CD4-positive, alpha-beta T cell treated with Interleukin-6 for 4 hours (primary cell): ENCODE measurements at places on chromosomes 6 and 20.

GRCh38 chr6:15437090-15437635 is 191.3 kb downstream of the JARID2 start:
- DNase-seq = no peak

DNA sequence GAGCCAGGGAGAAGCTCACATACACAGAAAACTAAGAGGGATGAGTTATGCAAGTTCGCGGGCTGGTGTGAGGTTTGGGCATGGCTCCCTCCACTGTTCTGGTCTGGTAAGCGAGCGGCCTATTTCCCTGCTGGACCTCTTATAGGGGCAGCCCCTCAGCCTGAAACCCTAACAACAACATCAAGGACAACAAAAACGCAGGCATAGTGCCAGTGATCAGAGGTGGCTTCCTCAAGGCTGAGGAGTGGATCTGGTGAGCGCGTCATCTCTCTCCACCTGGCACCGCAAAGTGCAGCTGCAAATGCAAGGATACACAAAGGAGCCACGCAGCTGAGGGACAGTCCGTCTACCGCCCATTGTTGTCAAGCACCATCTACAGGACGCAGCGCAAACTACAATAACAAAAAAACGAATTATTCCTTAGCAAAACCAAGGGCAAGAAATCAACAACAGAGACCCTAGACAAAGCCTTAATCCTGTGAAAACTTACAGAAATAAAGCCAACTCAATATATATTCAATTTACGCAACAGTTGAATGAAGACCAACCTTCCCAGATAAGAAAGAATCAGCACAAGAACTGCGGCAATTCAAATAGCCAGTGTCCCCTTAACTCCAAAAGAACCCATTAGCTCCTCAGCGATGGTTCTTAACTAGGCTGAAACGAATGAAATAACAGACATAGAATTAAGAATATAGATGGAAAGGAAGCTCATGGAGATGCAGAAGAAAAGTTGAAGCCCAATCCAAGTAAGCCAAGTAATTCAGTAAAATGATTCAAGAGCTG is 9.2 kb upstream of the DEFB110 start:
- no peak for DNase-seq

DNA sequence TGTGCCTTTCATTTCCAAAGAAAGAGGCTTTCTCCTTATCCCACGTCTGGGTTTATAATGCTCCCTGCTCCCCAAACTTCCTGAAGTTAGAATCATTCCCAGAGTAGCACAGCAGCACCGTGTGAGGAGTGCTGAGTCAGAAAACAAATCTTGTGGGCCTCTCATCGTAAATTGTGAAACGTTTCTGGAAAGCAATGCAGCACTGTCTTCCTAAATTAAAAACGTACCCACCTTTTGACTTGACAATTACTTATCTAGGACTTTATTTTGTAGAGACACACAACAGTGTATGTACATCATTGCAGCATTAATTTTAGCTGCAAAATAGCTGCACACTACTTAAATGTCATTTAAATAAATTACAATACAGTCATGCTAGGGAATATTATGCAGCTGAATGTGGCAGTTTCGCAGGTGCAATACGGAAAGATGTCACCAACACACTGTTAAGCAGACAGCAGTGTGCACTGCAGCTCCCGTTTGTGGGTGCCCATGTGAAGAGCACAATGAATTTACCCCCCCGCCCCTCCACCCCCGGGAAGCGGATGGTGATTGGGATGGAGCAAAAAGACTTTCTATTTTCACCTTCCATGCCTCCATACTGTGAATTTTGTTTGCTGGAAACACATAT is 30.8 kb downstream of the RRBP1 start:
- DNase-seq = no peak

GRCh38 chr6:85388531-85388930 is 61.4 kb upstream of the NT5E start:
- DNase-seq = no peak

DNA sequence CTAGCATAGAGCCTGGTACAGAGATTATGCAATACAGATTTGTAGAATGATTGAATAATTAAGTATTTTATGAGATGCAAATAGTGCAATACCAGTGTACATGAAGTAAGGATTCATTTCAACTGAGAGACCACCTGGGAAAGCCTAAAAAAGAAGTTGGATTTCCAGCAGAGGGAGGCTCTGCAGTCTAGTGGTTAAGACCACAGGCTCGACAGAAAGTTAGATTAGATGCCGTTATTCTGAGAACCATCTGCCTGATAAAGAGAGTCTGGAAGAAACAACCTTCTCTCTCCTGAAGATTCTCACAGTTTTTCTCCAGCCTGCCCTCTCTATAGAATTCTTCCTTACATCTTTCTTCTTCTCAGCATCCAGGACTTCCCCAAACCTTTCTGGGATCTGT is 13.6 kb upstream of the TNFRSF21 start:
- DNase-seq = no peak

DNA sequence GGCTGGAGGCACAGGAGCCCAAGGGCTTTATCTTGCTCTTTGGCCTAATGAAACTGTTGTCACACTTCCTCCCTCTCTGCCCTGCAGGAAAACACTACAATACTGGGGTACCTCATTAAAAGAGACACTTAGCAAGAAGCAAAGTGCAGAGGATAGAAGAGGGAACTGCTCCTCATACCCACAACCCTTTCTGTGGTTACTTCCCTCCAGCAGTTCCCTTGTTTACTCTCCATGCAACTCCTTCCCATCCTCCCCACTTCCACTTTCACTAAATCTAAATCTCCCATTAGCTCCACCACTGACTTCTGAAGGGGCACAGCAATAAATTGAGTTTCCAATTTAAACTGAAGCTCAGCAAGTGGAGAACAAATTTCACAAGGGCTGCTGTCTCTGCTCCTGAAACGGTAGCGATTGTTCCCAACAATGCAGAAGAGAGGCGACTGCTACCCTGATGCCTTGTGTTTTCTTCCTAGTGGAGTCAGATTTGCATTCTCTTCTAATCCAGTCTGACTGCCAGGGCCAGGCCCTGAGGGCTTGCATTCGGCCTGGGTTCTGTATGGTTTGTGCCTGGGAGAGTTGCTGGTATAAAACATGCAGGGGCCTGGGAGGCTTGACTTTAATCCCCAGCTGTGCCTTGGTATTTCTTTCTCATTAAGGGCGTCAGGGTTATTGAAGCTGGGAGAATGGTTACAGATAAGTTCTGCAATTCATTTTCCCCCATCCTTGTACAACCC is 454.7 kb downstream of the TFAP2B start:
- DNase-seq = no peak

DNA sequence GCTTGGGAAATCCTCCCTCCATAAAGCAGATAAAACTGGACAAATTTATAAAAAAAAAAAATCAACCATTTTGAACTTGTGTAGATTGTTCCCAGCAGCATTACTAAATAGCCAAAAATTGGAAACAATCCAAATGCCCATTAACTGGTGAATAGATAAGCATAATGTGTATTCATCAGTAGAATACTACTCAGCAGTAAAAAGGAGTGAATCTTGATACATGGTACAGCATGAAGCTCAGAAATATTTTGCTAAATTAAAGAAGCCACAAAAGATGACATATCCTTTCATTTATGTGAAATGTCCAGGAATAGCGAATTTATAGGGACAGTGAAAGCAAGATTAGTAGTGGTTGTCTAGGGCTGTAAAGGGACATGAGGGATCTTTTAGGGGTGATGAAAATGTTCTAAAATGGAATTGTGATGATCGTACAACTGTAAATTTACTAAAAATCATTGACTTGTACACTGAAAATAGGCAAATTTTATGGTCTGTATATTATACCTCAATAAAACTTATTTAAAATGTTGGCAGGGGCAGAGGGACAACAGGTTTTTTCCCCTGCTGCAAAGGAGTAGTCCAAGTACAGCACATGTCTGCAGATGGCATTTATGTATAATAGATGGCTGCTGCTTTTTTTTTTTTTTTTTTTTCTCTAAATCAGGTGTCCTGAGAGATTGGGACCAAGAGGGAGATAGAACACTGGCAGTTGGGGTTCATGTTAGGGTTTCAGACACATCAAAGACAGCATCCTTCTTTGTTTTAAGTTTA is 59.5 kb downstream of the CBFA2T2 start:
- DNase-seq = no peak

GRCh38 chr6:144617708-144618107 is 332.6 kb downstream of the UTRN start:
- no peak for DNase-seq

GRCh38 chr6:10433322-10433721 is 18.4 kb upstream of the TFAP2A start:
- DNase-seq = no peak

DNA sequence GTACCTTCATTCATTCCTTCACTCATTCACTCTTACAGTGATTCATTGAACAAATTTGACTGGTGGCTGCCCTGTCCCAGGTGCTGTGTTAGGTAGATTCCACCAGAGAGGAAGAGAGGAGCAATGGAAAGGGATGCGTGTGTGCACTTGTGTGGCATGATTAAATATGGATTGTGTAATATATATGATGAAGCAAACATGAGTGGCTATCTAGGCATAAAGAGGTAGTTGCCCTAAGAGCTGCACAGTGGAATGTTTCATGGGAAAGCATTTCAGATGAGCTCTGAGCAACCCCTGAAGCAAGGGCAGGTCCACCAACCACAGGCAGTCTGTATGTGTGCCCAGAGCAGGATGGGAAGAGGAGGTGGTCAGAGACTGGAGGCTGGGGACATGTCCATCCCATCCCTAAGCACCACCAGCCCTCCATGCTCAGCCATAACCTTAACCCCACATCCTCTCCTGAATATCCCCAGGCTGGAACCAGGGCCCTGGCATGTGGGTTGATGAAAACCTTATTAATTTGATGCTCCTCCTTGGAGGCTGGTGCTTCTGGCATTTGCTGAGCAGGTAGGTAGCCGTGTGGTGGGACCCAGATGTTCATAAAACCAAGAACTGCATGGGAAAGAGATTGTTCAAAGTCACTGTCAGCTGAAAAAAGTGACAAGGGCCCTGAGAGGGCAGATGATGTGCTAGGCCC is 226.2 kb downstream of the SYNDIG1 start:
- no peak for DNase-seq

- DNase-seq = no peak
Measured at GRCh38 chr20:6746901-6747609, 20.4 kb upstream of the BMP2 start.

- DNase-seq = no peak
Measured at GRCh38 chr20:460707-461106, 1.6 kb downstream of the TBC1D20 start.

- DNase-seq = no peak
Measured at GRCh38 chr6:42762426-42762859, 16.5 kb upstream of the TBCC start.

GRCh38 chr6:18323935-18324705 is 59.8 kb upstream of the DEK start:
- peak; percentile 22 for DNase-seq

DNA sequence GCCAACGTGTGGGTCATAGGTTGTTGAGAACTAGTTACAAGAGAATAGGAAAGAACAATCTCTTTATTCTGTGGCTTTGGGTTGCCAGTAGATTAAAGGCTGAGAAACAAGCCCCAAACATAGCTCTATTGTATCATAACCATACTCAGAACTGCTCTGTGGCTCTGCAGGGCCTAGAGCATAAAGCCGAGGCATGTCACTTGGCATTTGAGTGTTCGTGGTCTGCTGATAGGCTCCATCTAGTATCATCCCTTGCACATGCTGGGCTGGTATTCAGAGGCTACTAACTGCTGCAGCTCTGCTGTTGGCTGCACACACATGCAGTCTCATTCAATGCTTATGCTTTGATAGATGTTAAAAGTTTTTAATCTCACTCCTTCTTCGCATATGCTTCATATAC is 157.9 kb downstream of the OGFRL1 start:
- no peak for DNase-seq

DNA sequence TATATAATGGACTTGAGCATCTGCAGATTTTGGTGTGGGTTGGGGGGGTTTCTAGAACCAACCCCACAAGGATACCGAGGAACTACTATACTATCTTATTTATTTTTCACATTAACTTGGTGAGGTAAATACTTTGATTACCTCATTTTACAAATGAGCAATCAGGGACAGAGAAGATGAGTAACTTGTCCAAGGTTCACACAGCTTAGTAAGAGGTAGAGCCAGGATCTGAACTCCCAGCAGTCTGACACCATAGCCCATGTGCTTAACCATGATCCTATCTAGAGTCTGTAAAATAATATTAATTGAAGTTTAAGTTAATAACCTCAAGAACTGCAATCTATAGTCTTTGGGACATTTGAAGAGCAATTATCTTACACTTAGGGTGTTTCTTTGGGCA is 28.6 kb downstream of the DHX35 start:
- no peak for DNase-seq

- no peak for DNase-seq
Measured at GRCh38 chr6:74312081-74312480, 616.1 kb downstream of the CD109 start.

- DNase-seq = no peak
Measured at GRCh38 chr6:148530394-148530953, 187.8 kb downstream of the SASH1 start.
